ENCODE measurements at places on chromosomes 11 and 22. TPM values are rescaled to one million over a fixed set of nuclear protein-coding genes. Genes with fewer than 3 reads are reported as not detected.

- ATAC-seq, result peak; percentile 80
Observed at GRCh38 chr11:3014057-3014938, 22.2 kb upstream of the NAP1L4 start.

MS4A7 gene
- total RNA-seq, result not detected

DNA sequence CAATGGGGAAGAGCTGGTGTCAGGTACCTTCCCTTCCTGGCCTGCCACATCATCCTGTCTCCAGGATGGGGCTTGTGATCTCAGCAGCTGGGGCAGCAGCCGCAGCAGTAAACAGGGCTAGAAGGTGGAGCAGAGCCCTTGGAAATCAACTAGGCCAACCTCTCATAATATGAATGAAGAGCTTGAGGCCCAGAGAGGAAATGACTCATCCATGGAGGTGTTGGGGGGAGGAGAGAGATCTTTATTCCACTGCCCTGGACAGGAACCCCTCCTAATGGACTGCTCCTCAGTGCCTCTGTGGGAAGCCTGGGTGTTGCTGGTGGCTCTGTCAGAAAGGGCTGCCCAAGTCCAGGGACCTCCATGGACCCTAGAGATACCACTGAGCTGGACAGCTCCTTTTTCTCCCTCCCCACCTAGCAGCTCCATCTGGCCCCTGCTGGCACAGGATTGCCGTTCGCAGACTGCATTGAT lies 111.8 kb downstream of the OSBP2 start:
- ATAC-seq, result peak; percentile 43

DNA sequence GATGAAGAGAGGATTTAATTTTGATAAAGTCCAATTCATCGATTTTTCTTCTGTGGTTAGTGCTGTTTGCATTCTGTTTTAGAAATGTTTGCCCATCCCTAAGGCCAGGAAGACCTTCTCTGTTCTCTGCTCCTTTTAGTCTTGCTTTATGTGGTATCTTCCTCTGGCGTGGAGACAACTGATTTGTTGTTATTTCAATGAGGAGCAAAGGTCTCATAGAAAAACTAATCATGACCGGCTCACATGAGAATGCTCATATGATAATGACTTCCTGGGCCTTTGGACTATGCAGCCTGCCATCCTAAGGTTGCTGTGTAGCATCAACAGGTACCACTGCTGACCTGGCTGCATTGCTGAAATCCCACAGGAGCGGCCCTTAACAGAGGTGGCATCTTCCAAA lies 19.8 kb downstream of the SCGB1A1 start:
- no peak for ATAC-seq

BATF2 gene
- total RNA-seq, result 0.28 TPM

GRCh38 chr11:115924744-115925567 lies 420.7 kb upstream of the CADM1 start:
- peak; percentile 96 for ATAC-seq

GRCh38 chr11:133053124-133053776 lies 479.1 kb downstream of the OPCML start:
- no peak for ATAC-seq

GRCh38 chr22:50175921-50176849 lies 5.7 kb downstream of the PANX2 start:
- no peak for ATAC-seq

DNA sequence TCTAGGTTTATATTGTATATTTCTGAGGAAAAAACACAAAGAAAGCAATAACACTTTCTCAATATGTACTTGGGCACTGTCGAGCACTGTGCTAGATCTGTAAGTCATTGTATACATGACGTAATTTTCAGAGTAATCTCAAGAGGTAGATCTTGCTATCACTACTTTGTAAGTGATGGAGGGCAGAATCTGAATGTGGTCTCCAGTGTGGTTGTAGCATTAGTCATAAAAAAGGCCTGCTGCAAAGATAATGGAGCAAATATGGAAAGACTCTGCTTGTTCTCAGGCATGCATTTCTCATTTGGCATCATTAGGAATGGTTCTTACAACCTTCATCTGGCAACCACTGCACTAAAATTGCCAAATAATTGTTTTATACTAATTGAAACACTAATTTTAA lies 419.8 kb upstream of the CCDC179 start:
- ATAC-seq, result no peak

UFD1 gene
- 56.0 TPM for total RNA-seq

KCNC1 gene
- total RNA-seq, result not detected

GRCh38 chr11:118565051-118565450 lies 680 bp downstream of the IFT46 start:
- ATAC-seq, result no peak

GRCh38 chr11:45147891-45148675 lies 1.6 kb downstream of the PRDM11 start:
- no peak for ATAC-seq

- no peak for ATAC-seq
Observed at GRCh38 chr22:47600281-47600680, 837.8 kb downstream of the TBC1D22A start.

DNA sequence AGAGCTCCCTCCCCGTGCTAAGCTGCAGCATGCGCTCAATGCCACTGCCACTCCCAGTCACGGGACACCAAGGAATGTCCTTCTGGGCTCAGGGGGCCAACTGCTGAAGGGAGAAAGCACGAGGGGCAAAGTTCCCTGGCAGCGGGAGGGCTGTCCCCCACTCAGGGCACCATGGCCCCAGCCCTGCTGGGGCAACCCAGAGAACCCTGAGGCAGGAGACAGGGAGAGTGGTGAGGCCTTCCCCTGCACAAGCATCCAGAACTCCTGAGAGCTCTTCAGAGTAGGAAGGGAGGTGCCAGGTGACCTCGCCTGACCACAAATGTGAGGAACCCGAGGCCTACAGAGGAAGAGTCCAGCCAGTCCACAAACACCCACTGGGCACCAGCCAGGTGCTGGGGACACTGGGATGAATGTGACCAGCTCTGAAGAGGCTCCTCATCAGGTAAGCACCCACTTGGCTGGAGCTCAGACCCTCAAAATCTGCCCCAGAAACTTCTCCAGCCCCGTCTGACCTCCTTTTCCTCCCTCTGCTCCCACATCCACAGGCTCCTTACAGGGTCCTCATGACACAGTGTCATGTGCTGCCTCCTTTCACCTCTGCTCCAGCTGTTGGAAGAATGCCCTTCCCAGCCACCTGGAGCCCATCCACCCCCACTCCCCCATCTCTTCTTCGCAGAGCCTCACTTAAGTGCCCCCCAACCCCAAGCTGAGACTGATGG lies 15.6 kb downstream of the GDPD5 start:
- ATAC-seq, result no peak

GRCh38 chr11:116274521-116274920 lies 498.3 kb downstream of the BUD13 start:
- ATAC-seq, result no peak

ADAMTS8 gene
- total RNA-seq, result not detected

DNA sequence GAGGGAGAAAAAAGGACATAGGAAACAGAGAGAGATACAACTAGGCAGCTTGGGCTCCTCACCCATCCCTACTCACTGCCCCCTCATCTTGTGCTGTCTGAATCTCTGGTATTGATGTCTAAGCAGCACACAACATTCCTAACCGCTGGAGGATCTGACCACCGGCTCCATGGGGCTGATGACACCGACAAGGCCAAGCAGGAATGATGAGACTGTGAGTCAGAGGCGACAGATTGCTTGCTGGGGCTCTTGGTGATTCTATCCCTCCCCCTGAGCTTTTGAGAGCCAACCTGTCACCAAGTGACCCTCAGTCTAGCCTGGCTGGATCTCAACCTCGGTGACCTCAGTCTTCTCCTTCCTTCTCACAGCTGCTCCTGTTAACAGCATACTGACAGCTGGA lies 13.8 kb downstream of the PAMR1 start:
- no peak for ATAC-seq

GRCh38 chr11:122069707-122070360 lies 46.2 kb downstream of the BLID start:
- ATAC-seq, result no peak

OR51B4 gene
- not detected for total RNA-seq

- ATAC-seq, result no peak
Observed at GRCh38 chr11:78030429-78031325, 7.6 kb upstream of the KCTD14 start.

DNA sequence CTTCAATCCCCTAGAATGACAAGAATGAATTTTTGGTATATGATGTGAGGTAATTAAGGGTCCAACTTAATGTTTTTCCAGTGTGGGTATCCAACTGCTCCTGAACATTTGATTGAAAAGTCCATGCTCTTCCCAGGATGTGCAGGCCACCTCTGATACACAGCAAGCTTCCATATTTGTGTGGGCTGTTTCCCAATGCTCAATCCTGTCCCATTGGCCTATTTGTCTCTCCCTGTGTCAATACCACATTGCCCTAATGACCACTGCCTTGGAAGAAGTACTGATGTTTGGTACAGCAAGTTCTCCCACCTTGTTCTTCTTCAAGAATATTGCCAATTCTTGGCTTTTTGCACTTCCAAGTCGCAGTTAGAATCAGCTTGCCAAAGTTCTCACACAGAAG lies 42.9 kb downstream of the KCNQ1OT1 start:
- ATAC-seq, result no peak

FOLR2 gene
- total RNA-seq, result not detected

LRRC4C gene
- total RNA-seq, result not detected

DNA sequence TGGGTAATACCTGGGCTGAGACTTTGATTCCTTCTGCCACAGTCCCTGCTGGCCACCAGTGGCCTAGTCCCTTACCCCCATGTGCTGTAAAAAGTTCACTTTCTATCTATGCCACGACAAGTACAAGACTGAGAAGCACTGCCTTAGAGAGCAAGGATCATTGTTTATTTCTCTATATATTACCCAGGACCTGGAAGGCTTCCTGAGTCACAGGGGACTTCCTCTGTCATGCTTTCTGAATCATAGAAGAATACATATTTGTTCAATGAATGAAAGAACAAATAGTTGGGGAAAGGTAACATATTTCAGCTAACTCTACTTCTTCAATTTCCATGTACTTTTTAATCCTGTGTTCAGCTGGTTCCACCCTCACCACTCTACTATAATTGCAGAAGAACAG lies 5.5 kb upstream of the SYT9 start:
- no peak for ATAC-seq

CBL gene
- 41.7 TPM for total RNA-seq

GRCh38 chr22:31238057-31238456 lies 26.0 kb downstream of the LIMK2 start:
- peak; percentile 86 for ATAC-seq

SSTR3 gene
- total RNA-seq, result 2.6 TPM

DNA sequence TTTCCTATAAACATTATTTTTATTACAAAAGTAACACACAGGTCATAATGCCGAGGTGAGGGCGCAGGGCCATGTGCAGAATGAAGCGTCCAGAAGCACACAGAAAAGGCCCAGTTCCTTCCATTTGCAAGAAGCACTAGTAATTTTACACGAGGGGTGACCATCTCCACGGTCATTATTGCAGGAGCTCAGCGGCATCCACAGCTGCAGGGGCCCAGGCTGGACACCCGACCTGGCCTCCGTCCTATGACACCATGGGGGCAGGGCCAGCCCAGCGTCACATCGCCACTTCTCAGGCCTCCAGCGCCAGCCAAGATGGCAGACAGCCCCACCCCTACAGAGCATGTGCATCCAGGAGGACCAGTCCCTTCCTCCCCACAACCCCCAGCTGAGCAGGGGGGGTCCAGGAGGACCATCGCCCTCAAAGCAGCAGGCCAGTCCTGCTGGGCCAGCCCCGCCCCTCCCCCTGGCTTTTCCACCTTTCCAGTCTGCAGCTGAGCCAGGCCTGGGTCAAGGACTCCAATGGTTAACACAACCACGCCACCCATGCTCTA lies 3.5 kb downstream of the IGF2 start:
- ATAC-seq, result no peak

DNA sequence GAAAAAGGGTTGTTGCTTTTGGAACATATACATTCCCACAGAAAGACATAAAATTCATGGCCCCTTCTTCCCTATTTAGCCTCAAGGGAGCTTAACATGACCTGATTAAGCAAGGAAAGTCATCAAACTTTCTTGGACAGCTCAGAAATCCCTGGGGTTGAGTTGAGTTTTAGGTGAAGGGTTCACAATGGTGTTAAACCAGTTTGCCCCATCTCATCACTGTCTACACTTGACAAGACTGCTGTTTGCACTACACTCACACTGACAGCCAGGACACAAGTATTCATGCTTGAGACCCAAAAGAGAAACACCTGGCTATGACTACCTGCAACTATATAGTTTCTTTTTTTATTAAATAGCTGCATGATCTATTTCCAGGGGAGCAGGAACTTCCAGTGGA lies 209.8 kb upstream of the TMEM45B start:
- ATAC-seq, result no peak

- ATAC-seq, result no peak
Observed at GRCh38 chr22:45058622-45058912, 48.8 kb upstream of the PHF21B start.

- no peak for ATAC-seq
Observed at GRCh38 chr11:27380771-27381170, 17.8 kb upstream of the CCDC34 start.

- ATAC-seq, result no peak
Observed at GRCh38 chr11:75899806-75900205, 84.8 kb downstream of the UVRAG start.

IL10RA gene
- 63.0 TPM for total RNA-seq

TRIM44 gene
- 17.7 TPM for total RNA-seq

DNA sequence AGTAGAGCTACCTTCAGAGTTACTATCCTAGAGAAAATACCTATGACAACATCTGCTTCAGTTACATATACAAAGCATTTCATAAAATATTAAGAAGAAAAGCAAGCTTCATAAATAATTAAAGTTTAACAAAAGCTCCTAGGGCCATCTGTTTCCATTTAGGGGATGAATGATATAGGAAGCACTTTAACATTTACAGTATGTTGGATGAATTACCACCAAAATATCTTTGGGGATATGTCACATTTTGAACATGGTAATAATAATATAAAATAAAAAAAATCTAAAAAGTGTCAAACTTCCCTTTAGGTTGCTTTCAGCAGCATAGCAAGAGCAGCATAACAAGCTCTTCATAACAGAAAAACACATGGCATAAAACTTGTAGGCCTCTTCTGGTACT lies 104.6 kb downstream of the ATG16L2 start:
- no peak for ATAC-seq

Data from activated T-helper 17 cell treated with anti-CD3 and anti-CD28 coated beads, Interleukin-2, amount 50 U/mL, for 72 hours (primary cell).